Dermis lymphatic vessel endothelial cell (primary cell): ENCODE measurements at places on chromosomes 5 and 9. TPM values are rescaled to one million over a fixed set of nuclear protein-coding genes. Genes with fewer than 3 reads are reported as not detected.

GLRA1 gene
- not detected in 2 replicates for total RNA-seq

TRUB2 gene
- total RNA-seq, result 25.8 and 27.3 TPM in 2 replicates

OR2K2 gene
- total RNA-seq, result not detected in 2 replicates

BAAT gene
- total RNA-seq, result under 0.01 TPM in 1 of 2 replicates, not detected in the other

SLC6A19 gene
- not detected in 2 replicates for total RNA-seq

DNAJA1 gene
- 97.5 and 128 TPM in 2 replicates for total RNA-seq

OR1Q1 gene
- total RNA-seq, result not detected in 2 replicates

CEP120 gene
- 13.1 TPM in 2 replicates for total RNA-seq

ZNF483 gene
- 2.4 and 2.9 TPM in 2 replicates for total RNA-seq

SLC31A2 gene
- total RNA-seq, result 4.5 and 7.6 TPM in 2 replicates

PCDHGC4 gene
- 0.65 and 0.95 TPM in 2 replicates for total RNA-seq

CTXN3 gene
- not detected in 2 replicates for total RNA-seq

SHOC1 gene
- total RNA-seq, result not detected in 2 replicates

INSL4 gene
- total RNA-seq, result not detected in 2 replicates

WWC1 gene
- under 0.01 and 0.33 TPM in 2 replicates for total RNA-seq

GLIPR2 gene
- 80.9 and 112 TPM in 2 replicates for total RNA-seq

ZNF367 gene
- total RNA-seq, result 1.7 and 2.3 TPM in 2 replicates
